GM19239 (cell line): ENCODE measurements at places on chromosomes 4 and X.

DNA sequence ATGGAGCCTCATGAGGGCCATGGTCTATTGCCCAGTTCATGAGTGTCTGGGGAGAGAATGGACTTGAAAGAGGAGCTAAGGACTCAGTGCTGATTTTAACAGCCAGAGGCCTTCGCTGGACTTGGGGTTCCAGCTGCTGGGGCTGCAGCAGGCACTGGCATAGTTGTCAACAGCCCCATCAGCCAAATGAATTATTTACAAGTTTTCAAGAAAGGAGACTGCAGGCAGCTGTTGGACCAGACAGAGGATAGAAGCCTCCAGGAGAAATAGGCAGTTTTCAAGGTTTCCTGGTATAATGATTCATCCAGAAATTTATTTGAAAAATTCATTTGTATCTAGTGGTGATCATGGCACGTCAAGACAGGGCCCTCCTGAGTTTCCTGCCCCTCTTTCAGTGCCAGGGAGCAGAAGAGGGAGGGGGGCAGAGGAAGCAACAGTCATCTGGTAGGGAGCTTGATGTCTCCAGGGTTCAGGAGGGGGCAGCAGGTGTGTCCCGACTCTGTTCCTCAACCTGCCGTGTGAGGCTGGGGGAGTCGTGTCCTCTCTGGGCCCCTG lies 63.1 kb upstream of the GPR78 start:
- no peak for DNase-seq

DNA sequence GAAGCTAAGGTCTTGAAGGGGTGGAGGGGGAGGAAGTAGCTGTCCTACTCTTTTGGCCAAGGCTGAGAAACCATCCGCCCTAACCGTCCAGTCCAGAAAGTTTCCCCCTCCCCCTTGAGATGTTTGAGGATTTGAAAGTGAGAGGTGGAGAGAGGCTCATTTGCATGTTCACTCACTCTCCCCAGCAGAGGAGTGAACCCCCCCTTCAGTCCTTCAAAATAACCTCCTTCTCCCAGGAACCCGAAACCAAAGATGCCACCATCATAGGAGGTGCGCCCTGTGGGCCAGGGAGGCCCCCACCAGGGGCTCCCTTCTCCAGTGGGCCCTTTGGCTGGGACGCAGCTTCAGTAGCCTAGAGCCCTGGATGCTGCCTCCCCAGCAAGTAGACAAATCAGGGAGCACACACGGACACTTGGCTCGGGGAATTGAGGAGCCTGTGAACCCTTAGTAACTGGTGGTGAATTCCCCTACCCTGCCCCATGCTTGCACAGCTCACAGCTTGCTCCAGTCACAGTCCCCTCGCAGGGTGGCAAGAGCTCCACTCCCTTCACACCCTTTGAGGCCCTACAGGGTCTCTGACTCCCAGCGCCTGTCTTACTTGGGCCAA lies 25.6 kb downstream of the ELF4 start:
- no peak for DNase-seq

- DNase-seq: no peak
Measured at GRCh38 chrX:67673741-67674274, 130.0 kb downstream of the AR start.

DNA sequence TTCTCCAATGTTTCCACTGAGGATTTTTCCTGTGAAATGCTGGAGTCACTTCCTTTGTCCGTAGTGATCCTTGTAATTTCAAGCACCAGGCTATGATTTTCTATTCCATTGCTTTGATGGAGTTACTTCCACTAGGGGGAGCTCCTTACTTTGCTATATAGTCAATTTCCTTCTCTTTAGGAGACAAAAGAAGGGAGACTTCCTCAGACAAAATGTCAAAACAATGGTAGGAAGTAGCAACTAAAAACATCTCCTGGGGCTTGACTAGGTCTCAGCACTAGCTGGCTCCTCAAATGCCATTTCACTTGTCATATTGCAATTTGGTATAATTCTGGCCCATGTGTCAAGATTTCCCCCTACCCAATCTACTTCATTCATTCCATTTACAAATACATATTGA lies 24.1 kb downstream of the ZCCHC12 start:
- no peak for DNase-seq

- no peak for DNase-seq
Measured at GRCh38 chr4:146061610-146062334, 113.7 kb upstream of the LSM6 start.

DNA sequence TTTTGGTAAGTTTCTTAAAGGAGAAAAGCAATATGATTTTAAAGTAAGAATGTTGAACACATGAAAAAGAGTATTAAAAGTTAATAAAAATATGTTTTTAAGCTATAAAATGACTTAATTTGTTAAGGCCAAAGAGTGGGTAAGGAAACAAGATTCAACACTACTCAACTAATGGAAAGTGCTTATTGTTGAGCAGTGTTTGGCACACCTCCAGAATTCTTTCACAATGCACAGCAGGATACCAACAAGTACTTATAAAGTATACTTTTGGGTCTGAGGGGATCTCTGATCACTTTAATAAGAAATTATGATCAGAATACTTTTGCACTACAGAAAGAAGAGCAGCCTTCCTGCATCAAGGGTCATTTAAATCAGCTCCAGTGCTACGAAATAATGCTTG lies 5.9 kb downstream of the LAMP2 start:
- no peak for DNase-seq
